Putamen (tissue), 1 donor: ENCODE measurements at places on chromosomes 7 and 10.

DNA sequence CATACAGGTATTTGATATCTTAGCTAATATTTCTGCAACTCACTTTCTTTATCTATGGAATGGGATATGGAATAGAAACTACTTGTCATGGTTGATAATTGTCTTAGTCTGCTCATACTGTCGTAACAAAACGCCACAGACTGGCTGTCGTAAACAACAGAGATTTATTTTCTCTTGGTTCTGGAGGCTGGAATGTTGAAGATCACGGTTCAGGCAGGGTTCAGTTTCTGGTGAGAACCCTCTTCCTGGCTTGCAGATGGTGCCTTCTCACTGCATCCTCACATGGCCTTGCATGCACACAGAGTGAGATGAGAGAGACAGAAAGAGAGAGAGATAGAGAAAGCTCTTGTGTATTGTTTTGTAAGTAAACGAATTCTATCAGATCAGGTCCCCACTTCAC lies 332.7 kb upstream of the MAGI2 start:
- no peak for DNase-seq

GRCh38 chr10:42992156-42992956 lies 84.5 kb upstream of the RET start:
- no peak for DNase-seq

GRCh38 chr10:119303886-119304285 lies 96.5 kb downstream of the GRK5 start:
- no peak for DNase-seq

DNA sequence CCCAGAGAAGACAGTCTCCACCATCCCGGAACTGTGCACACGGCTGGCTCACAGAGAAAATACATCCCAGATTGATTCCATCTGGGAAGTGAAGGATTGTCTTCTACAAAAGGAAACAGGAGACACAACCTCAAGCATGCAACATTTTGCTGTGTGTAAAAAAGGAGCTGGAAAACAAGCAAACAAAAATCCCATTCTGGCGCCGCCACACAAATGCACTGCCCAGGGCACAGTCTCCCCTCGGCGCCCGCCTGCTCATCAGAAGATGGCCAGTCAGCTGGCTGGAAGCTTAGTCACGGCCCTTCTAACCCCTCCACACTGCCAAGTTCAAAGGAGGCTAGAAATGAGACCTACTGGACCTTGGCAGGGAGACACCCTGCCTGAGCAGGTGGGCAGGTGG lies 14.1 kb upstream of the CYTH3 start:
- DNase-seq = no peak

DNA sequence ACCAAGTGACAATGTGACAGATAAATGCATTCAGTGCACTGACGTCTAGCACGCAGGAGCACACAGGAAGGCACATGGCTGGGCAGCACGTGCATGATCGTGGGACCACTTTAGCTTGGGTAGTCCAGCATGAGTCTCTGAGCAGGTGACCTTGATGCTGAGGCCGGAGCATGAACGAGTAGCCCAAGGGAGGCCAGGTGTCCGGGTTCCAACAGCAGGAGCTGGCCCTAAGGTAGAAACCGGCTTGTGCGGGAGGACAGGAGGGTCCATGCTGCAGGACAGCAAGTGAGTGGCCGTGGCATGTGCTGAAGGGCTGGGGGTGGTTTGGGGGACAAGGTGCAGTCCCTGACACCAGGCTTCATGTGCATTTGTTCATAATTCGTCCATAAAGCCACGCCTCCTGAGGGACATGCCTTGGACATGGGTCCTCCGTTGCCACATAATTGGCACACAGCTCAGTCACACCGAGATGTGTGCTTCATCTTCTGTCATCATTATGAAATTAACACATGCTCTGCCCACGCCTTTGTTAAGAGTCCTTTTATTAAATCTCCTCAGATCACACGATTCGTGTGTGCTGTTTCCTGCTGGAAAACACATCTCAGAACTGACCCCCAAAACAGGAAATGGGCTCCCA lies 3.1 kb upstream of the STK32C start:
- DNase-seq = no peak

DNA sequence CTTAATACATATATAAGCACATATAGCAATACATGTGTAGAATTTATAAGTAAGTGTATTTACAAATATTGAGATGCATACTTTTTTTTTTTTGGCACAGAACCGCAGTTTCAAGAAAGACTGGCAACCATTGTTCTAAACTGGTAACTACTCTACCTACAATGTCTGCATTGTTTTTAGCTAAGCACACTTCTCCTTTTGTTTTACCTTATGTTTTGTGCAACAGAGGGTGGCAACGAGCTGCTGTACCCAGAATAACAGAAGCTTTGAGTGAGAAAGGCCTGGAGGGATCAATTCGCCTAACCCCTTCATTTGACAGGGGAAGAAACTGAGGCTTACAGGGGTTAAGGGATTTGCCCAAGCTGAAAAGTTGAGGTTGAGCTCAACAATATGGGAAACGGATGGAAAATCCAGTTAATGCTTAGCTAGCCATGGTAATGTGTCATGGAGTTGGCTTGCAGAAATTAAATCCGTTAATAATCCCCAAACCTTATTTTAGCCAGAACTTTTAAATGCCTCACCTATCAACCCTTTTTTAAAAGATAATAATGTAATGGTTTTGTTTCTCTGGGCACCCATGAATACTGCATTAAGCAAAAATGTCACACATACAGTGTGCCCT lies 25.5 kb downstream of the FZD1 start:
- DNase-seq = no peak

DNA sequence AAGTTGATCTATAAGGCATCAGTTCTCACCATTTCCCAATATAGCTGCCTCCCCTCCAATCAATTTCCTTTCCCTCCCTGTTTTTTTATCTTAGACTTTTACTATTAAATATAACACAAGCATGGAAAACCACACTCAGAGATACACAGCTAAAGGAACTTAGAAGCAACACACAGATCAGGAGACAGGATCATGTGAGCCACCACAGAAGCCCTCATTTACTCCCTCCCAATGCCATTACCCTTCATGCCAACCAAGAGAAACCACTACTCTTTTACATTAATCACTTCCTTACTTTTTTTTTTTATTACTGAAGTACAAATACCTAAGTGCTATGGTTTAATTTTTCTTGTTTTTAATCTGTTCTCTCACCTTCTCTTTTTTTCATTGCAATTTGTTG lies 33.0 kb downstream of the COG5 start:
- DNase-seq = no peak

DNA sequence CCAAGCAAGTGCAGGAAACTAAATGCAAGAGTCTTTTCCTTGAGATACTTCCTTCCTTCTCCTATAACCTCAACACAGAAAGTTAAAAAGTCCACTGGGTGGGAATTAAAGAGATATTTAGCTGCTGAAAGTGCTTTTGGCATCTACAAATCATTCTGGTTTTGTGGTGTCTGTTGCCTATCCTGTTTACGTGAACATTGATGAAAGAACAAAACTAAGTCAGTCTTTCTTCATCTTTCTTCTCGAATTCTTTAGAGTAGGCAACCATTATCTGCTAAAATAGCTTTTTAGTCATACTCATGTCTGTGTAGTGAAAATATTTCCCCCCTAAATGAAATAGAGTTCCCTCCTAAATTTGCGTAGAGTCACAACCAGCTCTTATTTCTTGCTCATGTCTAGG lies 838.6 kb downstream of the GATA3 start:
- no peak for DNase-seq

DNA sequence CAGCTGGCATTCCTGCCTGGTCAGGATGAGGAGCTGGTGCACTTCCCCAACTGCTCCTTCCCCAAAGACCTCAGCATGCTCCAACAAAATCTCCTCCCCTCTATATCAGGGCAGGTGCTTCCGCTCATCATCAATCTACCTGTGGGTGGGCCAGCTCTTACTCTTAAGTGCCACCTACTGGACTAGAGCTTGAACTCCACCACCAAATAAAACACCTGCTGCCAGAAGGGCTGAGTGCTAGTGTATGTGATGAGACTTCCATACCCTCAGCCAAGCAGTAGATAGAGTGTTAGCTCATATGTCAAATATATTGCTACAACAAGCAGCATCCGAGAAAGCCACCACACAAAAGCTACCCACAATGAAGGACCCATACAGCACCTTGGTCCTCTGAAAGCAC lies 264.3 kb downstream of the RNLS start:
- no peak for DNase-seq

- peak; percentile 56 for DNase-seq
Observed at GRCh38 chr10:122279725-122280141, 8.6 kb downstream of the BTBD16 start.

DNA sequence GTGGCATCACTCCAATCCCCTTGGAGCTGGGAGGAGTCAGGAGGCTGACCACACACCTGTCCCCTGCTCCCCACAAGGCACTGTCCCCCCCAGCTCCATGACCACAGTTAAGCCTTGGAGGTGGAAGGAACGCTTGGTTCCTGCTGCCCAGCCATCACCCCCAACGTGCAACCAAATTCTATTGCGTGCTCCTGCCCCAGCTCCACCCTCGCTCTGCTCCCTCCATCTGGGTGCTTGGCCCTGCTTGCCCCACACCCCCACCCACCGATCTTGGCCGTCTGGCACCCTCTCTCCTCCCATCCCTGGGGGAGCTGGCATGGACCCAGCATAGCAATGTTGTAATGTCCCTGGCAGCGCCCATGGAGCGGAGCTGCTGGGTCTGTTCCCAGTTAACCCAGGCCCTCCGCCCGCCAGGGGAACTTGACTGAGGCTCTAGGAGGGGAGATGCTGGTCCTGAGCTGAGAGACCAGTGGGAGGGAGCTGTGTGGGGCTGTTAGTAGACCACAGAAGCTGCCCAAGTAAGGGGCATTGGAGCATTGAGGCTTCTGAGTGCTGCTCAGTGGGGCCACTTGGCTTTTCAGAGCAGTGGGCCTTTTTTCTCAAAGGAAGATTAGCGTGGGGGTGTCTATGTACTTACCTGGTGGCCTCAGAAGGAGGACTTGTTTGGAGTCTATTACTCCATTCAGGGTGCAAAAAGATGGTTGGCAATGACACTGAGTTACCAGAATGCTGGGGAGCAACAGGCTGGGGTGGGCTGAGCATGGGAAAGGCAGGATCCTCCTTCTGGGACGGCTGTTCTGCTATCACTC lies 1.1 kb downstream of the EPHB6 start:
- DNase-seq = no peak

DNA sequence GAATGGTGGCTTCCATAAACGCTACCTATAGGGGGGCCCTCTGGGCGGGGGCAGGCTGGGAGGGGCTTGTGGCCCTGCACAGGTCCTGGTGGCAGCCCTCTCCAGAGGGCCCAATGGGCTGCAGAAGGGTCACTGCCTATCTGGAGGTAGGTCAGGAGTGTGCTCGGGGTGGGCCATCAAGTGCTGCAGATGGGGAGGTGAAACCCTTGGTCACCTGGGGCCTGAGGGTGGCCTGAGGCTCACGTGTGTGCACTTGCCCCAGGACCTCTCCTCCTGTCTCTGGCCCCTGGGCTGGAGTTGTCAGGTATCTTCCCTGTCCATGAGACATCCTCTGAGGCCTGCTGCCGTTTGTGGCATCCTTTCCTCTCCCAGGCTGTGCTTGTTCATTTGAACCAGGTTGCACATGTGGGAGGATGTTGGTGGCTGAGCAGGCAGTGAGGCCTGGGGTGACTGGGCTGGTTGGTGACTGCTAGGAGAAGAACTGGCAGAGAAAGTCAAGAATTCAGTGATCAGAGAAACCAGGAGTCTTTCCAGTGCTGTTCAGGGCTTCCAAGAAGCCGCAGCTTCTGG lies 21.1 kb upstream of the SH2D4B start:
- DNase-seq = no peak

DNA sequence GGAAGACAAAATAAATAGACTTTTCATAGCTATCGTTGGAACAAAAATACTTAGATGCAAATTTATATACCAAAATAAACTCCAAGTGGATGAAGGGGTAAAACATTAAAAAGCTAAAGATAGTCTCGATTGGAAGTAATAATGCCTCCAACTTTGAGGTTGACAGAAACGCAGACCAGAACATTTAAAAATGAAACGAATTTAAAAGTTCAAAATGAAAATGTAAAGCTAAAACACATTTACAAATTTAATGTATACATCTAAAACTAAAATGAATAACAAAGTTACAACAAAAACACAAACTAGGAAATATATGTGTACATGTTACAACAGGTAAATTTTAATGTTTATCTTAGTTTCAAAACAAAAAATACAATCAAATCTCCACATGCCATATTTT lies 107.5 kb upstream of the AKR1E2 start:
- no peak for DNase-seq

DNA sequence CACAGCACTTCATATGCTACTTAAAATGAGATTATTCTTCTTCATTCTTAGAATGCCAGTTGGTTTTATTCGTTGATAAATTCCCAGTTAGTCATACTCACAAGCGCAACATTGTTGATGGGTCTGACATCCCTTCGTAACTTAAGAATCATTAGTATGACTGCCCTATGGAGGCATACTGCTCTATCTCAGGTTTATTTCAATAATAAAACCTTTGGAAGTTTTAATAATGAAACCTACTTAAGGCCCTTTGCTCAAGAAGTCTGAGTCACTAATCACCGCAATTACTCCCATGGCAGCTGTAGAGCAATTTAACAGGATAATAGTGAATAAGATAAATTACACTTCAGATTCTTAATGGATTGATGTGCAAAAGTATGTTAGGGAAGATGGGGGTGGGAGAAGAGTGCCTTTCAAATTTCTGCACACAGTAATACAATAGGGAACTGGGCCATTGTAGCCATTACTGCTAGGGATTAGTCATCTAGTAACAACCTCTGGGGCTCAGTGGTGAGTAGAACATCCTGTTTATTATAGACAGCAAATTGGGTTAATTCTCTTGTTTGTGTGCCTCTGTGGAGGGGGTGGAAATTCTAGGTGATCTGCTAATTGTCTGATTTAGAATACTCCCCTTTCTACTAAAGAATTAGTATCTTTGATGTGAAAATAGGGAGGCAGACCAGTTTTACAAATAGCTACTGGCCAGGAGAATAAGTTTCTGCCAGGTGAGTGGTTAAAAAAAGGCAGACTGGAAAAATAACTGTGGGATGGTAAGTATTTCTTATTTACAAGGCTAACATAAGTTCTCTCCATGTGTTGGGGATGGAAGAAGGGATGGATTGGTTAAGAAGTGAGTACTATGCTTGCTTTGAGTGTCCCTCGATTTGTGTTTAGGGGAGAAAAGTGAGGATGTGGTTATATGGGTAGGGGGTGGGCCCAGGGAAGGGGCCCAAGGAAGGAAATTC lies 74.5 kb upstream of the VKORC1L1 start:
- DNase-seq = peak; percentile 46
